AG04450 (cell line): ENCODE measurements at places on chromosomes 7 and 10.
A peak's percentile ranks its signal among the peaks of the same experiment; 100 is the strongest.

GRCh38 chr10:60466267-60467201 is 76.9 kb upstream of the ANK3 start:
- DNase-seq = peak; percentile 11

DNA sequence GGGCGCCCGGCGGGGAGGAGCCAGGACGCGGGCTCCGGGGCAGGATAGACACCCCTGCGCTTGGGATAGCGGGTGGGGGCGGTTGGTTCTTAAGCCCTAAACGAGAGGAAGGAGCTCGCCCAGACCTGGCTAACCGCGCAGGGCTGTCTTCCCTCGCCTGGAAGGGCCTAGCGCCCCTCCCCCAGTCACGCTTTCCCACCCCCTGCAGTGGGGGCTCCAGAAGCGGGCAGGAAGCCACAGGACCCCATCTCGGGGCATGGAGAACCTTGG is 6.5 kb downstream of the SHH start:
- DNase-seq = no peak

GRCh38 chr10:49184642-49185111 is 3.5 kb downstream of the TMEM273 start:
- DNase-seq = no peak

DNA sequence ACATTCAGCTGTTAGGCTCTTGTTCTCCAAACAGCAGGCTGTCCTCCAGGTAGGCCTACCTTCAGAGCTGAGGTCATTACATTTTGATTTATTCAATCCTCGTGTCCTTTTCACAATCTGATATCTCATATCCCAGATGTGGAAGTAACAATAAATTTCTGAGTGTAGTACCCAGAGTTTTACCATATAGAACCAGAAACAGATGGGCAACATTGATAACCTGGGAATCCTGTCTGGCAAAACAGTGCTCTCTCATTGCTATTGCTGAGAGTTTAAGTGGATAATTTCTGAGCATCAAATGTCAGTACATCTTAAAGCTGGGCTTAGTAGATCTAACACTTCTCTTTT is 1007.8 kb downstream of the REEP3 start:
- DNase-seq = no peak

GRCh38 chr10:125217990-125218675 is 57.8 kb upstream of the CTBP2 start:
- DNase-seq = no peak

- no peak for DNase-seq
Observed at GRCh38 chr10:122462533-122463465, 1.4 kb downstream of the HTRA1 start.

DNA sequence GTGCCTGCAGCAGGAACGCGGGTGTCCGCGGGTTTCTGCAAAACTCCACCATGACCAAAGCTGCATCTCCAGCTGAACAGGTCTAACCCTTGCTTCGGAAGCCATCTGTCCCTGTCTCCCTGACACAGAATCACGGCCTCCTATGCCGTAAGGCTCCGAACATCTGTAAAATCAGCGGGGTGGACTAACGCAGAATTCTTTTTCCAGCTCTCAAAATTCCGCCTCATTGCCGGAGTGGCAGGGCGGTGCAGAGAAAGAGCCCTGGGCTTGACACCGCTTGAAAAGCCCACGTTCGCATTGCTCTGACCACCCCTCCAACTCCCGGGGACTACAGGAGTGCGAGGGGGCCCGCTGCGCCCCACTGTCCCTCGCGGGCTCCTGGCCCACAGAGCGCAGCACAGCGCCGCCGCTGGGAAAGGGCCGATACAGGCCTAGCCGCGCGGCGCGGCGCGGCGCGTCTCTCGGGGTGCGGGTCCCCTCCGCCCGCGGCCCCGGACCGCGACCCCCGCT is 409 bp downstream of the DNMBP start:
- DNase-seq = no peak

DNA sequence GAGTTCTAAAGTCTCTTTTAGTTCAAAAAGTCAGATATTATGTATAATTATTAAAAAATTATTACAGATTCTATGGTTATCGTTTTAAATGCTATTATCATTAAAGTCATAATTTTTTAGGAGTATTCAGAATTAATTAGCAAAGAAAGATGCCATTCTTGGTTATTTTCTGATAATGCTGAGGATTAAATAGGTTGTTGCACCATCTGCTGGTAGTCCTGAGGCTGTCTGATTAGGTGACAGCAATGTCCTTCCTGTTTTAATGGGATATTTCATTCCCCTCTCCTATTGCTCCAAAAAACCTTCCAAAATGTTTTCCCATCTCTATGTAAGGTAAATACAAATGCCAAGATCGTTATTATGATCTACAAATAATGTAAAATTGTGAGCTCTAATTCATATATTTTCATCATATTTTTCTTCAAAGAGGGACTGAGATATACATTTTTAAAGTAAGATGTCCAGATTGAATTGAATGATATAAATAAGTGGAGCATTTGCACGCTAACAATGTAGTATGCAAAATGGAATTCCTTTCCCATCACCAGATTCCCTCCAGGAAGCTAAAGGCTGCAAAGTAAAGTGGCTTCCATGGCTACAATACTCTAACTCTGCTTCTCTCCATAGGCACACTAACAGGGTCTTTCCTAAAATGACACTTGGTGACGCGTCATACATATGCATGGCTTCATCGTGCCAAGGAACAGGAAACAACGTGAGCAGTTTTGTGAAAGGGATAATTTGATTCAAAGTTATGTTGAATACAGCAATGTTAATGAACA is 58.8 kb upstream of the AKR1E2 start:
- no peak for DNase-seq

- DNase-seq = peak; percentile 11
Observed at GRCh38 chr7:15720849-15721471, 34.5 kb upstream of the MEOX2 start.

- no peak for DNase-seq
Observed at GRCh38 chr7:128030654-128031611, at the start of gene LRRC4. Gene LRRC4, minus strand, starts transcription at chr7:128031437. Its CDS starts 797 bp downstream, at chr7:128030640.

DNA sequence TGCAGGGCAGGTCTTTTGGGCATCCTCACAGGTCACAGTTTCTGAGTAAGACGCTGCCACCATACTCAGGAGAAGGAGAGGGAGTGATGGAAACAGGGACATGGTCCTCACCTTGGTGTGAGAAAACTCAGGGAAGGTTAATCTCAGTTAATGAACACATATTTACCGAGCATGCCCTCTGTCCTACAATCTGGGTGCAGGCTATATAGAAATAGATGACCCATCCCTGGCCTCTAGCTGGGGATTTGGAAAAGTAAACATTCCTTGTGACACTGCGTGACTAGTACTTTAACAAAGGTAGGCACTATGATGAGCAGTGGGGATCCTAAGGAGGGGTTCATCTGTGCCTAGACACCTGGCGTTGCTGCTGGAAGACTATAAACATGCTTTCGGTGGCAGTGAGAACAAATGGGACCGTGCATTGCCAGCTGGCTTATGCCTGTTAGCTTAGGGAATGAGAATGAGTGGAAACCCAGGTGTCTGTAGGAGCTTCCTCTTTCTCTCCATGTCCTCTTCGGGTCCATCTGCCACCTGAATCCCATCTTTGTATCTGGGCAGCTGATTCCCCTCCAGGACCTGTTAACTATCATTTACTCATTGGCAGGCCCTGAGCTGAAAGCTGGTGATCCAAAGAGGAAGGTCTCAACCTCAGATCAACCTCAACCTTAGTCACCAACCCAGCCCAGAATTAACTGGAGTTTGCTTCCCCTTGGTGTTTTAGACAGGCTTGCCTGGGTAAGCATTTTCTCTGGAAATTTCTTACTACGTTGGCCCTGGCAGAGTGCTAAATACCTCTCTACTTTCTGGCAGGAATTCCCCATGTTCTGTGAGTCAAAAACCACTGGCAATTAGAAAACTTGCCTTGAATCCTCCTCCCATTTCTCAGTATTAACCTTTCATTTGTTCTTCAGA is 794 bp downstream of the MBL2 start:
- DNase-seq = no peak

DNA sequence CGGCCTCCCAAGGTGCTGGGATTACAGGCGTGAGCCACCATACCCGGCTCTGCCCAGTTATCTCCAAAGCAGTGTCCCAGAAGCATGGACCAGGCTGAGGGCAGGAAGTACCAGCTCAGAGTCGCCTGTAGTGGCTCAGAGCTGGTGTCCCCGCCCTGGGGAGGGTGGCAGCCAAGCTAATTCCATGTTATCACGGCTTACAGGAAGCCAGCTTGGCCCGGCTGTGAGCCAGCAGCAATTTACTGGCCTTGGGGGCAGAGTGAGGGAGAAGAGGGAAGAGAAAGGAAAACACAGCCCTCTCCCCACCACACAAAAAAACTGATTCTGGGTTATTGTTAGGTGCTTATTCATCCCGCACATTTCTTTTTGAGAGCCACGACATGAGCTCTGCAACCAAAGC is 88.1 kb downstream of the HIP1 start:
- no peak for DNase-seq

DNA sequence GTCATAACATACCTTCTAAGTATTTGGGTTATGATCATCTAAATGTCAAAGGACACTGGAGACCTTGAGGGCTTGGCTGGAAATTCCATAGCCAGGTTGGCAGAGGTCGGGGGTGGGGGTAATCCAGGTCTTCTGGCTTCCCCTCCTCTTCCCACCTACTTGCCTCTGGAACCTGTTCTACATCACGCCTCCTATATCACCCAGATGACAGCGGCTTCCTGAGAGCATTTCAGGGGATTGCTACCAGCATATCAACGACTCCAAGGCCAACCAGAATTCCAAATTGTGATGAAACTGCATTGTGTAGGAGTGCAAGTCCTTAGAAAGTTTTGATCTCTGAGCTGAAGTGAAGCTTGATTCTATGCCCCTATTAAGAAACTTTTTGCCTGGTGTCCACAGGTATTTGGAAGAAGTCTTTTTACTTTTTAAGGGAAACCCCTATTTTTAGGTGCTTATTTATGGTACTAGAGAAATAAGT is 95.7 kb downstream of the SH2D4B start:
- no peak for DNase-seq

- DNase-seq = no peak
Observed at GRCh38 chr10:119116326-119116951, 12.5 kb downstream of the DENND10 start.

- no peak for DNase-seq
Observed at GRCh38 chr10:47181052-47181849, 118.7 kb upstream of the GDF10 start.

DNA sequence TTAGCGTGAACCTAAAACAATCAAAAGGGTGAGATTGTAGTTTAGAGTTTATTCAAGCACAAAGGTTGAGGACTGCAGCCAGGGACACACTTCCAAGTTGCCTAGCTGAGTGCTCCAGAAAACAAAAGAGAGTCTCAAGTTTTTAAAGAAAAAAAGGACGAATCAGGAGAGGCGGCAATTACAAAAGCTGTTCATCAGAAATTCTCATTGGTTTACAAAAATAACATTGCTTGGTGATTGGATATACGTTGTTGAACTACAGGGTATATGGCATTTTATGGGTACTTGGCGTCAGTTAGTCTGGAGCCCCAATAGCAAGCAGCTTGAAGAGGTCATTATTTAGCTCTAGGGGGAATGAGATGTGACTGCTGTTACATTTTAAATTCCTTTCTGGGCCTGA is 11.5 kb downstream of the ZNF438 start:
- DNase-seq = no peak

DNA sequence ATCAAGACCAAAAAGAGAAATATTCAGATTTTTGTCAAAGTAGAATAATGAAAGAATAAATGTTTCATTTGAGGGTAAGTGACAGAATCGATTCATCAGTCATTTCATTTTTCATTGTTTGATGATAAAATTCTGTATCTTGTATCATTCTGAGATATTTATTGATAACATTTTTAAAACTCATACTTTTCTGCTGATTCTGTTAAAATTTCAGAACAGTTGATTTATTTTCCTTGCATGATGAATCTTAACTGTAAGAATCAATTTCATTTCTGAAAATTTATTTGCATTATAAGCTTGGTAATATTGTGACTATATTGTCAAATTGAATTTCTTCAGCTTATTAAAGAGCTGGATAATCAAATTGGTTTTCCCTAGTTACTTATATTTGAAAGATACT is 13.9 kb downstream of the PHYHIPL start:
- DNase-seq = no peak

DNA sequence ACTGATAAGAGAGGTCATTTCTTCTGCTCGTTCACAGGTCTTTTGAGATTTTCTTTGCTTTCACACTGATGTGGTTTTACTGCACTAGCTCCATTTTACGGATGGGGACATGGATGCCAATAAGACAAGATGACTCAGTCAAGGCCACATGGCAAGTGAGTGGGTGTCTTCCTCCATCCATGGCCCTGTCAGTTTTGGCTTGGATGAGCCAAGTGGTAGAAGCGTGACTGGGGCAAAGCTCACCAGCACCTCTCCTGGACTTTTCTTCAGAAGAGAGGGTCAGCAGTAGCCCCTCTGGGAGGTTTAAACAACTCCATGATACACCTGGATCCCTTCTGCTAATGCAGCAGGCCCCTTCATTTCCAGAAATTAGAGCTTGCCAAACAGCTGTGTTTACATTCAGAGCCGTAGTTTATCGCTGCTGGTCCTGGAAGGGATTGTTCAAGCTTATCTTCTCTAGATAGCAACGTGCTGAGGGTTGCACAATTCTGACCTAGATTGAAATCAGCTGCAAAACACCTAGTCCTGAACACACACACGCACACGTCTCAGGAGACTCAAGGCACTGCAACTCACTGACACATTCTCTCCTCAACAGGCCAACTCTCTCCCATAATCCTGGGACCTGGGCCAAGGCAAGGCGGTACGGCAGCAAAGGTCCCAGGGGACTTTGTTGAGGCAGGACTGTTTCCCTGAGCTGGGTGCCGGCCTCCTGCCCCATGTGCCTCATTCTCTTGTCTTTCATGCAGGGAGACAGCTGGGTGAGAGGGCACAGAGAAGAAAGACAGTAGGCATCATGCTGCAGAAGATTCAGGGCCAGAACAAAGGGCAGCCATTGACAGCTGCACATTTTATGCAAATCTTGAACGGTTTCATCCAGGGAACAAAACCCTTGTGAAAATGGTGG is 14.2 kb upstream of the PDCD4 start:
- peak; percentile 63 for DNase-seq

GRCh38 chr7:17689361-17689902 is 250.9 kb downstream of the SNX13 start:
- DNase-seq = no peak

- no peak for DNase-seq
Observed at GRCh38 chr10:123303581-123304337, 149.6 kb downstream of the BUB3 start.

GRCh38 chr10:28763471-28764170 is 86.3 kb downstream of the BAMBI start:
- no peak for DNase-seq

DNA sequence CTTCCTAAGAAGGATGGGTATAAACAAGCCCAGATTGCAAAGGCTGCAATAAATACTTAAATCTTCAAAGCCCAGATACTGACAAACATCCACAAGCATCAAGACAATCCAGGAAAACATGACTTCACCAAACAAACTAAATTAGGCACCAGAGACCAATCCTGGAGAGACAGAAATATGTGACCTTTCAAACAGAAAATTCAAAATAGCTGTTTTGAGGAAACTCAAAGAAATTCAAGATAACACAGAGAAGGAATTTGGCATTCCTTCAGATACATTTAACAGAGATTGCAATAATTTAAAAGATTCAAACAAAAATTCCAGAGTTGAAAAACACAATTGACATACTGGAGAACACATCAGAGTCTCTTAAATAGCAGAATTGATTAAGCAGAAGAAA is 23.0 kb downstream of the GSDME start:
- DNase-seq = no peak

GRCh38 chr10:89279421-89279869 is 22.4 kb upstream of the IFIT2 start:
- DNase-seq = no peak

- no peak for DNase-seq
Observed at GRCh38 chr10:88901206-88901983, 21.4 kb downstream of the STAMBPL1 start.
